ENCODE measurements at places on chromosomes 6 and 20.

DNA sequence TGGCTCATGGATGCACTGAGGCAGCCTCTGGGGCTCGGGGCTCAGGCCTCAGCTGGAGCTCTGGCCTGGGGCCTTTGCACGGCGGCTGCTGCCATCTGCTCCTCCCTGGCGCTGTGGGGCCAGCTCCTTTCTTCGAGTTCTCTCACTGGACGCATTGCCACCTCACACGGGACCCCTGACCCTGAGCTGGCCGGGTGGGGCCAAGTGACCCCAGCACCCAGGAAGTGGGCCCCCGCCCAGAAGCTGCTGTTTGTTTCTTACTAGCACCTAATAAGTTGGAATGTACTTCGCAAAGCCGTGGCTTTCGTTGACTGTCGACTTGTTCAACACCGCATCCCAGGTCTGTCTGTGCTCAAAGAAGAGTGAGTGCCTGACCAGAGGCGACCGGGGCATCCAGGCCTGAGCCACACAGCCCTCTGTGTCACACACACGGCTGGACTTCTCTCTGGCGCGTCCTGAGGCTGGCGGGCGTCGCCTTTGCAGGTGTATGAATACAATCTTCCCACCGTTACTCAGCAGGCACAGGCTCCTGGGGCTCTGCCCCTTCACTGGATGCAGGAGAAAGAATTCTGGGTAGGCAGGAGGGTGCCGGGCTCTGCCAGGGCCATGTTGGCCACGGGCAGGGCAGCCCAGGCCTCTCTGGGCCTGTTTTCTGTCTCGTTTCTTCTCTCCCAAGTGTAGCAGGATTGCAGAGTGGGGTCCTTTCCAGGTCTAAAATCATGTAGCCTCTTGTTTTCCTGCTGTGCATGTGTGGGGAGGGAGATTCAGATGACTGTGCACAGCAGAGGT, 112.9 kb downstream of the DLL1 start:
- no peak for DNase-seq

- DNase-seq: no peak
Observed at GRCh38 chr20:23826541-23827021, at the start of gene CST2. Gene CST2, minus strand, starts transcription at chr20:23826729. Its CDS starts 69 bp downstream, at chr20:23826660.

DNA sequence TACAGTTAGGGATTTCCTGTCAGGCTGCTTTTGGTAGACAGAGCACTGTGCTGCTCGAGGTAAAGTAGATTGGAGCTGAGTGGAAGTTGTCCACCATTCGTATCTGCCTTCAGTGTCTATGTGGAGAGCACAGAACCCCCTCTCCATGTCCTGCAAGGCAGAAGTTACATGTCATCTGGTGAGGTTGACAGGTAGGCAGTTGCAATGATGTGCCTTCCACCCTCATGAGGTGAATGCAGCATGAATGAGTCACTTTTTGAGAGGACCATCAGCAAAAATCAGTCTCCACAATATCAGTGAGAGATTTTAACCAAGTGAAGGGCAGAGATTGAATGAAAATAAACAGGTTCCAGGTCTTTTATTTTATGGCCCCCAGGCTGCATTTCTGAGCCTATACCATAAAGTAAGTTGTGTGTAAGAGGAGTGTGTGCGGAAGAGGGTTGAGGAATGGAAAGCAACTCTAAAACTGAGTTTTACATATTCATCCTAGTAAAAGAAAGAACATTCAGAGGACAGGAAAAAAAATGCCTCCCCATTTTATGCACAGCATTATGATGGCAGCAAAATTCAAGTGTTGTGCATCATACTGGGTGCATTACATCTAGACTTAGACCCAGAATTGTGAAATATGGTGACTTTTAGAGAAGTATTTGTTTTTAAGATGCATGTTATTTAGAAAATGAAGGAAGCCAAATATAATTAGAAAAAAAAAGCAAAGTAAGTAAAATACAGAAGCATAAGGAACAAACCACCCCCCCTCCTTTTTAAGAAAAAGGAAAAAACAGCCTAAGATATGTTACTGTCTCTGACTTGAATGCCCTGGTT, 15.8 kb downstream of the TRAPPC3L start:
- no peak for DNase-seq

GRCh38 chr6:51959744-51960383, 127.5 kb downstream of the PKHD1 start:
- peak; percentile 40 for DNase-seq

- peak; percentile 74 for DNase-seq
Observed at GRCh38 chr6:21634582-21634981, 41.0 kb downstream of the SOX4 start.

GRCh38 chr6:88662163-88662580, 301.2 kb downstream of the RNGTT start:
- DNase-seq: no peak

- DNase-seq: no peak
Observed at GRCh38 chr6:38353310-38354036, 286.3 kb downstream of the BTBD9 start.

DNA sequence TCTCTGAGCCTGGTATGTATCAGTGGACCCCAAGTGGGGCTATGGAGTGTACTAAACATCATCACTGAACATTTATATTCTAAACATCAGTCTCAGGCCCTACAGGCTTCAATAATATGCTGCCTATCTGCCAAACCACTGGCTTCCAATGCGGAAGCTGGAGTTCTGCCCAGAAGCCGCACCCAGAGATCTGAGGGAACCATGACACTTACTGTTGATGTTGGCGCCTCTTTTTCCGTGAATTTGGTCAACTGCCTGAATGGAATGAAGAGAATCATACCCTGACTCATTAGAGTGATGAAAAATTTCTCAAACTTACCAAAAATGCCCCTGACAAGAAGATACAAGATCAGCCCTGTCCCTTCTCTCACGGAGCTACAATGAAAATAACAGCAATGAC, 66.2 kb downstream of the SLC22A23 start:
- peak; percentile 92 for DNase-seq

DNA sequence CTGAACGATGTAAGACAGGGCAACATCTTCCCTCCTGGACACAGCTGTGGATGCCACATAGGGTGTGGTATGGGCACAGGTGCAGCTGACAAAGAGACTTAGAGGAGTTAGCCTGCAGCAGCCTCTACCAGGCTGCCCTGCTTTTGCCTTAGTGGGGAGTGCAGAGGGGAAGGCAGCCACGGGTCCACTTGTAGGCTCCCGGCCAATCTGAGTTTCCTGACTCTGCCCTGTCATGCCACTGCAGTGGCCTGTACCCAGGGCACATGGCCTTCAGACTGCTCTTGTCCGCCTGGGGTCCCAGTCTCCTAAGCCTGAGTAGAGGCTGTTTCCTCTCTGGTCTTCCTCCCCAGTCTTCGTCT, 17.1 kb upstream of the CST9L start:
- no peak for DNase-seq

- no peak for DNase-seq
Observed at GRCh38 chr6:112286010-112286409, 31.6 kb upstream of the LAMA4 start.

DNA sequence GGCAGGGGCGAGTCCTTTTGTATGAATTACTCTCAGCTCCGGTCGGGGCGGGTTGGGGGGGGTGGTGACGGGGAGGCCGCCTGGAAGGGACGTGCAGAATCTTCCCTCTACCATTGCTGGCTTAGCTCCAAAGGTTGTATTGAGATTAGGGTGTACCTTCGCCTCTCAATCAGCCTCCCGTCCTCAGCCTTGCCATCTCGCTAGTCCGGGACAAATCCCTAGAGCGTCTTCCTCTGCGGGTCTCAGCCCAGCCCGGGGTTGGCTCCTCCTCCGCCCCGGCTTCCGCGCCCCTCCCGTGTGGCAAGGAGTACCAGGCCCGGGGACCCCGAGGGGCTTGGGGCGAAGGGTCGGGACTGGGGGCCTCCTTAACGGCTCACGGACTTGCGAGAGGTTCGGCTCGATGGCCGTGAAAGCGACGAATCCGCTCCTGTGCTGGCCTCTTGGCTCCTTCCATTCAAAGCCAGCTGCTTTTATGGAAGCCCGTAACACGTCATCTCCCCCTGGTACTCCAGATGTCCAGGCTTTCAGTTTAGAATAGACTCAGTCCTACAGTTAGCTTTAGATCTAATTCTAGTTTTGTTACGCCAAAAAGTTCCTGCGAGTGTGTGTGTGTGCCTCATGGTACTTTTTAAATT, 636 bp upstream of the EEF1A1 start:
- DNase-seq: peak; percentile 80

DNA sequence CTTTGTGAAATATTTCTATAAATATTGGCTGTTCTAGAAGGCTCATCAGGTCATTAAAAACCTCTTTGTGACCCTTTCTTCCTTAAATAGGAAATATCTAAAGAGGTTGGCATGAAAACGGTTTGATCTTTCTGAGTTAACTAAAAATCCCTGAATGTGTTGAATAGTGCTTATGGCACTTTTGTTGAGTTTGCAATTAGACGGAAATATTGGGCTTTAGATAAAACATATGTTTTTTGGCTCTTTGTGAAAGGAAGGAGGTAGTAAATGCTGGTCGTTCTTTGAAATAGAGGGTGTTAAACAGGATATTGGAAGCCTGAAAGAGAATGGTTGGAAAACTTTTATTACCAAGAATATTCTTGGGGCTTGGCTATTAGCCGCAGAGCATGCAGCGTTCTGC, 163.0 kb downstream of the ARID1B start:
- no peak for DNase-seq

- no peak for DNase-seq
Observed at GRCh38 chr6:168737014-168737413, 296.0 kb downstream of the SMOC2 start.

DNA sequence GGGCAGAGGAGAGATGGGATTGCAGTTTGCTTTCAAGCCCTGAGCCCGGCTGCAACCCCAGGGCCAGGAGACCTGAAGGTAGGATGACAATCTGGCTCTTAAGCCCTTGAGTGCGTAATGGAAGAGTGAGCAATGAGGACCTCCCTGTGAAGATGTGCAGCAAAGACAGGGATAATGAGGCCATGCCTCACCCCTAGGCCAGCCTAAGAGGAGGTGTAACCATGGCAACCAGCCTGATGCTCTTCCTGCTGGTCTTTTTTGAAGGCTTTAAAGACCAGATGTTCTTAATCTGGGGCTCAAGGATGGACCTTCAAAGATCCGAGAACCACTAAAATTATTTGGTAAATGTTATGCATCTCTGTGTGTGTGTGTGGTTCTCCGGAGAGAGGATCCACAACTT, 8.2 kb downstream of the ARHGAP40 start:
- DNase-seq: no peak

DNA sequence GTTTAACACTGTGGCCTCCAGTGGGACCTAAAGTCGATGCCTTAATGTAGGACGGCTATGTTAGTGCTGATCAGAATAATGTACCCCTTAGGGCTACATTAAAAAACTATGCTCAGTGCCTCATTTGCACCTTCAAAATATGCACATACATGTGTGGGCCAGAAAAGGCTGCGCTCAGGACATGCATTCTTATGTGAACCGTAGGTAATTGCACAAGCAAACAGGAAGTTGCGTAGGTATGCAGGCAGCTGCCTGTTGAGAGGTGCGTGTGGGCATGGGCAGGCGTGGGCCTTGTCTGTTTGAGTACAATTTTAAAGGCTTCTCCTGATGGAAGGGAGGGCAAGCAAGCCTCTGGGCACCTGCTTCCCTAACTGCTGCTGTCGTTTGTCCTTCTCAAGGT, 116.2 kb upstream of the JAG1 start:
- DNase-seq: no peak

- DNase-seq: no peak
Observed at GRCh38 chr20:723756-724155, 44.5 kb downstream of the SLC52A3 start.

DNA sequence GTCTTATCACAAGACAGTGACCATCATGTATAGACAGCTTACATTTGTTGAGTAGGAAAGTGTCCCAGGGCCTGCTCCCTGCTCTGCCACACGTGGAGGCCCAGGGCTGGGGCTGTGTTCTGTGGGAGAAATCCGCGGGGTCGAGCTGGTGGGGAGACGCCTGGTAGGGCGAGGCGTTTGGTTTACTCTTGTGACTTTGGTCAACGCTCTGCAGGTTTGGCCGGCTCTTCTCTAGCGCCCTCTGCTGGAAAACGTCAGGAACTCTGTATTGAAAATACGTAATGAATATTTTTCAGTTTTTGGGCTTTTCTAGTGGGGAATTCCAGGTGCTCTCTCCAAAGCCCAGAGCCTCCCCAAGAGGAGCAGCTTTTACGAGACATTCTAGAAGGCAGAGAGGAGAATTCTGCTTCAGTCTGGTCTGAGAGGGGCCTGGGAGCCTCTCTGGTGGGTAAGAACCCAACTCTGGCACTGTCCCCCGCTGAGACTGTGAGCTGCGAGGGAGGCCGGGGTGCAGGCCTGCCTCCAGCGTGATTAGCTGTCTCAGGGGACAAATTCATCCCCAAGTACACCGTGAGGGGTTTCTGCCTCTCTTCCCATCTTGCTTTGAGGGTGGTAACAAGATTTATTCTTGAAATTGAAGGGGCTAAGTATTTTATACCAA, 112.6 kb upstream of the RALGAPA2 start:
- DNase-seq: no peak

- DNase-seq: no peak
Observed at GRCh38 chr6:27138837-27139755, 108.4 kb upstream of the PRSS16 start.

- DNase-seq: no peak
Observed at GRCh38 chr6:122423734-122424133, 24.3 kb downstream of the HSF2 start.

DNA sequence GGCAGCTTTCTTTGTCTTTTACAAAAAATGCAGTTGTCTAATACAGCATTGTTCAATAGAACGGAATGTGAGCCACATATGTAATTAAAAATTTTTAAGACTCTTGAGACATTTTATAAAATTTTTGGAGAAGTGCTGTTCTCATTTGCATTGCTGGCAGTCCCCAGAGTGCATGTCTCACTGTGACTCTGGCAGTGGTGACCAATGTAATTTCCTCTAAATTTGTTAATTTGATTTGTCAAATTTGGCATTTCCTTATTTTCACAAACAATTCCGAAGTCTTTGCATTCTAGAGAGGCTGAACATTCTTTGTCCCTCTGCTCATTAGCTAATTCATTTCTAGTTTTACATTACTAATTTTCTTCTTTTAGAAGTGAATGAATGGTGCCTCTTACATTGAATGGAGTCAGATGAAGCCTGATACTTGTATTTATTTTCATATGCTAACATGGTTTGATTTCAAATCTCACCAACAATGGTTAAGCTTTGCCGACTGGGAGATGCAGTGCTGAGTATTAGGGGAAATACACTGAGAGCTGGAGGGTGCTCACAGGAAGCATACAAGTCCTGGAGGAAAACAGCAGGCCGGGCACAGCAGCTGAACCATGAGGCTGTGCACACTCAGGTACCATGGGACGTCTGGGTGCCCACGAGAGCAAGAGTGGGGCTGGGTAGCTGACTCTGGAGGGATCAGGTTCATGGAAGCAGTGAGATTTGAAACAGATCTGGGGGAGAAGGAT, 68.5 kb upstream of the ARMC2 start:
- DNase-seq: no peak

GRCh38 chr6:97040355-97040860, 115.9 kb downstream of the KLHL32 start:
- DNase-seq: no peak

DNA sequence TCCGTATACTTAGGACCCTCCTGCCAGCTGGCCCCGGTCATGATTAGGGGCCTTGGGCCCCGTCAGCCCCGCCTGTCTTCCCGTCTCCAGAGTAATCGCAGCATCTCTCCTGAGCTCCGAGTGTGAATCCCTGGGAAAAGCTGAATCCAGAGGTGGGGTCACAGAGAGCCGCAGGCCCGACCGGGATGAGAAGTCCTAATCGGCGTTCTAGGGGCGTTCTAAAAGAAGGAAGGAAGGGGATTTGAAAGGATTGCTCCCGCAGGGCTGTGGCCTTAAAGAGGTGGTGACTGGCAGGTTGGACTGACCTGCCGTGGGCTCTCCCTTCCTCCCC, 371 bp downstream of the HMGN4 start:
- DNase-seq: no peak
